Pons (tissue), 1 donor: ENCODE measurements at places on chromosomes 1 and 21.
A peak's percentile ranks its signal among the peaks of the same experiment; 100 is the strongest.

- DNase-seq = no peak
Observed at GRCh38 chr1:234710936-234711724, 101.2 kb upstream of the IRF2BP2 start.

DNA sequence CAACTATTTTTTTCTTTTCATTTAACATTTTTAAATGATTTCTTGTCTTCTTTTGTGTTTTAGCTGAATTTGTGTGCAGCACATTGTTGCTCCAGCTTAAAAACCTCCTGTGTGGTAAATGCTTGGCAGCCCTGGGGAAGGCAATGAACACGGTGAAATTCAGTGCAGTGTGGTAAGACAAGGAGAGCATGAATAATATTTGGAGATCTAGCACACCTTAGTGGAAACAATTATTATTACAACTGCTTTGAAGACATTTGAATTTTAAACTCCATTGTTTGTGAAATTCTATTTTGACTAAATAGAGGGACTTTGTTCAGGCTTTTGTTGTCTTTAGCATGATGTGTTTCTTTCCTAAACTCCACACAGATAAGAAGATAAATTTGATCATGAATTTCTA is 242.6 kb upstream of the CXADR start:
- DNase-seq = peak; percentile 79

GRCh38 chr1:205497351-205497750 is 7.1 kb upstream of the CDK18 start:
- DNase-seq = no peak

DNA sequence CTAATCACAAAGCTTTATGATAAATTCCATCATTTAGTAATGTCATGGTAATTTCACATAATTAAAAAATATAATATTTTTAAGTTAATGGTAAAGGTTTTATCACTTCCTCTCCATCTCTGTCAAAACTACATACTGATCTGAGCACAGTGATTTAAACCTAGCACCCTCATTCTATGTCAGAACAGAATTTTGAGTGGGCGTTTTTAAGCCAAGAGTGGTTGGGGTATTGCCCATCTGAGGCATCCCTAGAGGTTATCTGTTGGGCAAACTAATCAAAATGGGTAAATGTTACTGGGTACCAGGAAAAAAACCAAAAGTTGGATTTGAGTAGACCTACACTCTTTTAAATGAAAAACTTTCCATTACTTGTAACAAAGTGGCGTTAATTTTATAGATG is 100.7 kb upstream of the GFI1 start:
- no peak for DNase-seq

- DNase-seq = no peak
Observed at GRCh38 chr1:156668801-156669637, 8.2 kb downstream of the NES start.

GRCh38 chr21:28482657-28483056 is 510.0 kb downstream of the LTN1 start:
- DNase-seq = peak; percentile 2

DNA sequence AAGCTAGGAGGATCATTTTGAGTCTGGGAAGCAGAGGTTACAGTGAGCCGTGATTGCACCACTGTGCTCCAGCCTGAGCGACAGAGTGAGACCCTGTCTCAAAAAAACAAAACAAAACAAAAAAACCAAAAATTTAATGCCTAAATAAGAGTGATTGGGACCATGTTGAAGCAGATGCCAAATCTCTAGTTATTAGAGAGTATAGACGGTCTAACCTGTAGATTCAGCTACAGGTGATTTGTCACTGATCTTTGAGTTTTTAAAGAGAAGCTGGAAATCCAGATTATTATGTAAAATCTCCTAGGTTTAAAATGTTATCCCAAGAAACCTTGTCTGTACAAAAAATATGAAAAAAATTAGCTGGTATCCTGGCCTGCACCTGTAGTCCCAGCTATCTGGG is 11.5 kb downstream of the HDAC1 start:
- no peak for DNase-seq

DNA sequence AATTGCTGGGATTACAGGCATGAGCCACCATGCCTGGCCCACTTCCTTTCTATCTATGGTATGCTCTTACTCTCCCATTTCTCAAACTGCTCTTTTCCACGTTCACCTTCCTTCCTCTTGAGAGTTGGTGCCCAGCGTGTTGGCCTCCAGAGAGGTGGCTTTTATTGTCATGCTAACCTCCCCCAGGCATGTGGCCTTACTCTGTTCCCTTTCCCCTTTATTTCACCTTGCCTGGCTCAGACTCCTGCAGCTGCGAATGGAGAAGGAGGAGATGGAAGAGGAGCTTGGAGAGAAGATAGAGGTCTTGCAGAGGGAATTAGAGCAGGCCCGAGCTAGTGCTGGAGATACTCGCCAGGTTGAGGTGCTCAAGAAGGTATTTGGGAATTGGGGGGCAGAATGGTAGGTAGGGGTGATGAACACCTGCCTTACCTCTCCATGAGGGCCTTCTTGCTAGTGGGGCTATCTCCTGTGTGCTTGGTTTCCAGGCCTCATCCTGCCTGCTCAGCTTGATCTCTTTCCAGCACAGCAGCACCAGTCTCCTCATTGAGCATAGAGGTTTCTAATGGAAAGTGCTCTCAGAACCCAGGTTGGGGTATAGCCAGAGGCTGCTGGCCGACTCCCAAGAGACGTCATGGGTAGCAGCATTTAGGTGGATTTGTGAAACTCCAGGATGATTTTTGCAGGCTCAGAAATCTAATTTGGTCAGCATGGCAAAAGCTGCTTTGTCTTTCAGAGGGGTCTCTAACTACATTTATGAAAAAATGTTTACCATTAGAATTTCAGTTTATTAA is 13.2 kb upstream of the TUFT1 start:
- DNase-seq = no peak

GRCh38 chr1:212158912-212159796 is 123.6 kb downstream of the DTL start:
- DNase-seq = no peak

GRCh38 chr1:184682956-184683355 is 71.7 kb downstream of the EDEM3 start:
- no peak for DNase-seq

- no peak for DNase-seq
Observed at GRCh38 chr1:18954270-18955071, 2.0 kb downstream of the IFFO2 start.

DNA sequence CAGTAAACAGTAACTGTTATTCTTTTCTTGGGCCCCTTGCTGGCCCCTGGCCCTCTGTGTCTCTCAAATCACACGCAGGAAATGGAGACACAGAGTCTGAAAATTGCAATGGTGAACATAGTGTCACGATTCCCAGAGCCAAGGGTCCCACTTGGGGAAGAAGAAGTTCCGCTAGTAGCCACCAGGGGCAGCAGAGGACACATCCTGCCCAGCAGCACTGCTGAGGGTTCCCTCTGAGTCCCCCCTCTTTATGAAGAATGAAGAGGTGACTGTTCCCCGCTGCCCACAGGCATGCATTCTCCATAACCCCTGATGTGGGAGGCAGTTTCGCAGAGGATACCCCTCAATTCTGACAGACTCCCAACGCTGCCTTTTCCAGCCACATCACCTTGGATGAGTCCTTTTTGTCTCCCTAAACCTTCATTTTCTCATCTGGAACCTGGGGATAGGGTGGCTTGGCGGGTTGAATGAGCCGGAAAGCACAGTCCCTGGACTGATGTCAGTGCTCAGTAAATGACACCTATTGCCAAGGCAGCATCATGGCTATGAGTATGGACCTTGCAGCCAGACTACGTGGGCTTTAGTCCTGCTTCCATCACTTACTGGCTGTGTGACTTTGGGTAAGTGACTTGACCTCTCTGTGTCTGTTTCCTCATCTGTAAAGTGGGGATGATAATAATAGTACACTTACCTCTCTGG is 238.0 kb upstream of the TMEM51 start:
- DNase-seq = no peak

DNA sequence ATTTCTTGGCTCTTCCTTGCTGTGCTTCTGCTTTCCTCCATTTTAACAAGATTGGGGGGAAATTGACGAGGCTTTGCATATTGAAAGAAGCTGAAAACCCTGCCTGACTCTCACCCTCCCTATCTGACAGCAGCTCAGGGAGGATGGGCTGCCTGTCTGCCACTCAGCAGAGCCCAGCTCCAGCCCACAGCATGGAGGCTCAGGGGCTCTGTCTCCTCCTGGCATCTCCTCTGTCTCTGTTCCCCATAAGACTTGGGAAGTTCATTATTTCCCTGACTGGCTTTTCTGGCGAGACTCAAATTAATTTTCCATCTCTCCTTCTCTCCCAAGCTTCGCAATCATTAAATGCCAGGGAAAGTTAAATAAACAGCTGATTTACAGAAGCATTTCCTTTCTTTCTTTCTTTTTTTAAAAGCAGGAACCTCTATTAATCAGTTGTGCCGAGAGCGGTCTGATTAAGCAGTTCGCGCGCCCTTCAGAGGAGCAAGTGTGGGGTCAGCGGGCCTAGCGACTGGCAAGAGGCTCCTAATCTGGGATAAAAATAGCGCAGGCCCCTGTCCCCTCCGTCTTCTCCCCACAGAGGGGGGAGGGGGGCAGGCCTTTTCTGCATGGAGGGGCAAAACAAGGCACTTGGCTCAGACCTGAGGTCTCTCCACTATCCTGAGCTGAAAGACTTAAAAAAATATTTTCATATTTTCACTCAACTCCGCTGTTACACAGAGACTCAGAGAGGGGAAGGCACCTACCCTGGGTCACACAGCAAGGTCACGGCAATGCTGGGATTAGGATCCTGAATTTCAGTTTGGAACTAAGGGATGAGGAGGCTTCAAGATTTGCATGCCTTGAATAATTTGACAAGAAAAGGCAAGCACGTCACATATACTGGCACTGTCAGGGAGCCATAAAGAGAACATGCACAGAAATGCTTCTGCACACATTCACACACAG is 170.4 kb downstream of the ACTL8 start:
- no peak for DNase-seq

DNA sequence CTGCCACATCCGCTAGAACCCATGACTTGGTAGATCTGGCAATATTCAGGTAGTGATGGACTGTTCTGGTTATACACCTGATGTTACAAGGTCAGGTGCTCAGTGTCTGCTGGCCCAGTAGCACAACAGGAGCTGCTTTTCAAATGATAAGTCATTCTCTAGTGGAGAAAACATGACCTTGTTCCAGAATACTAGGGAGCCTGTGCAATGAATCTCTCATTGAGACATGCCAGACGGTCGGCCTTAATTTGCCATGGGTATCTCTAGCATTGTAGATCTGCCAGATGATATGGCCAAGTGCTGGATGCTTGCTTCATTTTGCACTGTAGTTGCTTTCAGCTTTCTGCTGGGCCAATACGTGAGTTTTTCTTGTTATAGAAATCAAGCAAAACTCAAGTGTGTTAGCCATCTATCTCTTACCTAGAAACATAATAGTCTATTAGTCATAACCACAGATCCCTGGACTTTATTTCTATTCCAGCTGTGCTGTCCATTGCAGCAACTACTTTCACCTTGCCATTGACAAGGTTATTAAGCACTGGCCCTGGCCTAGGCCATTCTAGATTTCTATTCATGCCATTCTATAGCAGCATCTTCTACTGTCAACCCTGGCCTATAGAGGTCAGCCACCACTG is 13.9 kb upstream of the CENPF start:
- DNase-seq = no peak

DNA sequence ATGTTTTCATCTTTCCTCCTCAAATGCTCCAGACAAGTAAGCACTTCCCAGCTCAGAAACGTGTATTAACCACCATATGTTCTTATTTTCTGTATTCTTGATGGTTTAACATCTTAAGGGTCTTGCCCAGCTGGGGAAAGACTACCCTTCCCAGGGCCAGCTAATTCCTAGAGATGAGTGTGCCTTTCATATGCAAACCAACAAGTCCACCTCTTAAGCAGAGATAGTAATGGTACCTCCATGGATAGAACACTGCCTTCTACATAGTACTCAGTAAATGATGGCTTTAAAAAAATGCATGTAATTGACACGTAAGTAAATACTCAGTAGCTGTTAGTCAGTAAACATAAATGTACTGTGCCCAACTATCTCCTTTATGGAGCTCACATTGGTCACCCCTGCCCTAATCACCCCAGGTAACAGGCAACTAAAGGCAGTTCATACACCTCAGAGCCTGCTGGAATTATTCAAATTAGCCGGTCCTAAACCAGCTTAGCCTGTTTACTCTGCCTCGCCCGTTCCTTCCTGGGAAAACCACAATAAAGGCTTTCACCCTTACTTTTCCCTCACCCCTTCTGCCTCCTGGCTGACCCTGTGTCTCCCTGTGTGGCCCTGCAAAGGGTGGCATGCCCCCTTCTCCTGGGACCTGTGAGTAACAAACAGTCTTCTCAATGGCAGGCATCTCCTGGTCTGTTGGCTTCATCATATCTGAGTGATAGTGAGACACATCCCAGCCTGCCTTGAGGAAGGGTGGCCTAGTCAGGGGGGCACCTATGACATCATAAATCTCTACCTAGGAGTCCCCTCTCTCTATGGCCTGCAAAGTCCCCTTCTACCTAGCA is 40.1 kb upstream of the KLHDC7A start:
- DNase-seq = no peak

- DNase-seq = no peak
Observed at GRCh38 chr1:59432531-59433439, 135.9 kb downstream of the FGGY start.

DNA sequence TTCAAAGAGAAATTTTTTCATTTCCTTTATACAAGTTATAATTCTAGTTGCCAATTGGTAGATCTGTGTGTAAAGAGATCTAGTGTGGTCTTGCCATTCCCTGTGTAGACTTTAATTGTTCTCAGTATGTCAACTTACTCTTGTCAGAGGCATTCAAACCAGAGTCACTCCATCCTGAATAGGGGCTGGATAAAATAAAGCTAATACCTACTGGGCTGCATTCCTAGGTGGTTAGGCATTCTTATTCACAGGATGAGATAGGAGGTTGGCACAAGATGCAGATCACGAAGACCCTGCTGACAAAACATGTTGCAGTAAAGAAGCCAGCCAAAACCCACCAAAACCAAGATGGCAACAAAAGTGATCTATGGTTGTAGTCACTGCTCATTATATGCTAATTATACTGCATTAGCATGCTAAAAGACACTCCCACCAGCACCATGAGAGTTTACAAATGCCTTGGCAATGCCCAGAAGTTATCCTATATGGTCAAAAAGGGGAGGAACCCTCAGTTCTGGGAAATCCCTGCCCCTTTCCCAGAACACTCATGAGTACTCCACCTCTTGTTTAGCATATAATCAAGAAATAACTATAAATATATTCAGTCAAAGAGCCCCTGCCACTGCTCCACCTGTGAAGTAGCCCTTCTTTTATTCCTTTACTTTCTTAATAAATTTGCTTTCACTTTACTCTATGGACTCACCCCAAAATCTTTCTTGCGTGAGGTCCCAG is 74.0 kb upstream of the ADAMTS5 start:
- DNase-seq = no peak

GRCh38 chr1:105483436-105483835 is 1573.0 kb upstream of the PRMT6 start:
- no peak for DNase-seq

GRCh38 chr1:245213066-245213831 is 58.5 kb downstream of the KIF26B start:
- DNase-seq = no peak

- DNase-seq = no peak
Observed at GRCh38 chr1:21593231-21593630, 75.9 kb downstream of the RAP1GAP start.

GRCh38 chr1:174273190-174273589 is 113.9 kb downstream of the RABGAP1L start:
- DNase-seq = no peak
